ENCODE measurements at places on chromosomes 7 and 10.

GRCh38 chr7:98763441-98763840 is 106.4 kb downstream of the TMEM130 start:
- DNase-seq: no peak

- DNase-seq: no peak
Observed at GRCh38 chr10:71078454-71079145, 133.8 kb upstream of the UNC5B start.

DNA sequence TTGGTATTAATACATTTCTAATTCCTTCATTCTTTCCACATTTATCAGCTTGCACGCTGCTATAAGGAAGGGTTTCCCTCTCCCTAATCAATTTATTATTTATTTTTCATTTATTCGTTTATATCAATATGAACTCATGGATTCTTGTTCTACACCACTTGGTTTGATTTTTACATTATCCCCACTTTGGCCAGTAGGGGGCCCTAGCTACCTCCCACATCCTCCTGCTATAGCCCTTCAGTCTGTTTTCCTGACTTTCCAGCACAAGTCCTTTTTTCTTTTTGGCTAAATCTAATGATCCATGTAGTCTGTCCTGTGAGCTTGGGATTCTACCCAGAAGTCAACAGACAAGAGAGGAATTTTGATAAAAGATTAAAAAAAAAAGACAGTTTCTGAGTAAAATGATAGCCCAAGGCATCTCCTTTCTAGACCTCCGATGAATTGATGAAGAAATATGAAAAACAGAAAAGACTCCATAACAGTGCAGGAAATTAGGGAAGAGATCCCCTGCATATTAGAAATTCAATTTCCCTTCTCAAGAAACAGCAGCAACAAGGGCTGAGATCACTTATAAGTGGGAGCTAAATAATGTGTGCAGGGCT is 47.7 kb downstream of the LYZL2 start:
- no peak for DNase-seq

DNA sequence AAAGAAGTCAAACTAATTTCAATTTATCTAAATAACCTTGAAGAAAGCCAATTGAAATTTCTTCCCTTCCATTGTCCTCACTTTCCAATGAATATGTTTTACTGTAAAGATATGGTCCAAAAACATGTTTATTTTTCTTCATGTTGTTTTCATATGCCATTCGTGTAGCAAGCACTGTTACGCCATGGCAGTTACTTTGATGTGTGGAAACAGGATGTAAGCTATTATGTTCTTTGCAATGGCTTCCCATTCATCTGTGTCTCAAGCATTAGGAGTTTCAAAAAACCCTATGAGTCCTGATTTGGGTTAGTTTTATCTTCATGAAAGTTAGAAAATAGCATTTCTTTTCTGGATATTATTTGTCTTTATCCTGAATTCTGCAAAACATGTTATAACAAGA is 31.0 kb downstream of the GPR141 start:
- DNase-seq: no peak

DNA sequence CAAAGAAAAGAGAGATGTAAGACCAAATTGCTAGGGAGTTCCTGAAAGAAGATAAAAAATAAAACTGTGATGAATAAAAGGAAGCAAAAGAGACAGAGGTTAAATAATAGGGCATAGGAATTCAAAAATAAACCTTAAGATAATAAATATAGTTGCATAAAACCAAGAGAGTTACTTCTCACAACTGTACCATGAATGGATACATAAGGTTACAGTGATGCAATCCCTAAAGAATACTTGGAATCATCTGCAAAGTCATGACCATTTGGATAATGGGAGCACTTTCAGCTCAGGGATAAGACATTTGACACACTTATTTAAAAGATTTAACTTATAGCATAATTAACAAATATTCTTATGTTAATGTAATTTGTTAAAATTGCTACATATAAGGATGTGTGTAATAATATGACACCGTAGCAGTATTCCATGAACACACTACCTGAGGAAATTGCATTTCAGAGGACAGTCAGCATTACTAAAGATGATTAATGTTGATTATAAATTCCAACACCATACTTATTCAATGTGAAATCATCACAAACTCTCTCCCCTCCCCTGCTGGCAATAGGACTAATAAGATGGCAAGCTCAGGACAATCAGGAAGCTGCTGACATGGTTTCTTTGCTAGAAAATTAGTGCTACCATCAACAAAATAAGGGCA is 202.1 kb upstream of the AKR1E2 start:
- DNase-seq: no peak

- DNase-seq: no peak
Observed at GRCh38 chr10:6336016-6336415, 133.3 kb downstream of the PFKFB3 start.

DNA sequence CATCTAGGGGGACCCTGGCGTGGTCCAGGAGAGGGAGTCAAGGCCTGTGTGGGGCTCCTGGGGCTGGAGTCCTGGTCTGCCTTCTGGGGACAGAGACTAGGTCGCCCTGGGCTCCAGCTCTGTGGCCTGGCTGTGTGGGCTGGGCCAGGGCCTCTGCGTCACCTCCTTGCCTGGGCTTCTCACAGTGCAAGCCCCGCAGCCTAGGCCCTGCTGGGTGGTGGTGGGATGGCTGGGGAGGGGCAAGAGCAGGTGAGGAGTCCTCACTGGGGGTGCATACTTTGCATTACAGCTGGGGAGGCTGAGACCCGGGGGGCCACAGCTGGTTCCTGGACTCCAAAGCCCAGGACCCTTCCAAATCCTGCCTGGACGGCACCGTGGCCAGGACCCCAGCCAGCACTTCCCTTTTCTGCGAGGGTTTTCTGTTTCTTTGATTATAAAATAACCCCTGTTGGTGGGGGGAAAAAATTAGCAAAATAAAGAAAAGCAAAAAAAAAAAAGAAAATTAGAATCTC is 23.5 kb downstream of the PWWP2B start:
- no peak for DNase-seq

DNA sequence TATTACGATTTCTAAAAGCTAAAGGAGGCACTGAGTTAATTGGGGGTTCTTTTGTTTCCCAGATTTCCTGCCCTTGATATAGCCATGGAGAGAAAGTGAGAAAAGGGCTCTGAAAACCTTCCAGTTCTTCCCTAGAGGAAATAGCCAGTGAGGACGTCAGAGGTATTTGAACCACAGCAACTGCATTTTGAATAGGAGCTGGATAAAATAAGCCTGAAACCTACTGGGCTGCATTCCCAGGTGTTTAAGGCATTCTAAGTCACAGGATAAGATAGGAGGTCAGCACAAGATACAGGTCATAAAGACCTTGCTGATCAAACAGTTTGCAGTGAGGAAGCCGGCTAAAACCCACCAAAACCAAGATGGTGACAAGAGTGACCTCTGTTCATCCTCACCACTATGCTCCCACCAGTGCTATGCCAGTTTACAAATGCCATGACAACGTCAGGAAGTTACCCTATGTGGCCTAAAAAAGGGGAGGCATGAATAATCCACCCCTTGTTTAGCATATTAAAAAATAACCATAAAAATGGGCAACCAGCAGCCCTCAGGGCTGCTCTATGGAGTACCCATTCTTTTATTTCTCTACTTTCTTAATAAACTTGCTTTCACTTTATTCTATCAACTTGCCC is 85.1 kb upstream of the FRMD4A start:
- no peak for DNase-seq

DNA sequence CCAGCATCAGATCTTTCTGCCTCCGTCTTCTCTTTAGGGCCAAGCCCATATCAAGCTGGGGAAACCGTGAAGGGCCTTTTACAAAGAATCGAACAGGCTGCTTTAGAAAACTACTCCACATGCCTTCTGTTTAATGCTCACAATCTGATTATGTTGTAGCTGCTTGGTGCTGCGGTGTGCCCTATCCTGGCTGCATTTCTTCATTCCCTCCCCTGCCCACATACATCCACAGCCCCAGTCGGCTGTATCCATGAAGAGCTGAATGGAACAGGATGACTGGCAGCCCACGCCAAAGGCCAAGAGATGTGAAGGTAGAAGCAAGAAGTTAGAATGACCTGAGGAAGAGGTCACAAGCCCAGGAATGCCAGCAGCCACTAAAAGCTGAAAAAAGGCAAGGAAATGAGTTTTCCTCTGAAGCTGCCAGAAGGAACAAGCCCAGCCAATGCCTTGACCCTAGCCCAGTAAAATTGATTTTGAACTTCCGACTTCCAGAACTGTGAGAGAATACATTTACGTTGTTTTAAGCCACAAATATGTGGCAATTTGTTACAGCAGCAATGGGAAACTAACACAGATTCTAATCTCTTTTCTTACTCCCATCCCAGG is 22.2 kb downstream of the TAS2R41 start:
- DNase-seq: no peak

DNA sequence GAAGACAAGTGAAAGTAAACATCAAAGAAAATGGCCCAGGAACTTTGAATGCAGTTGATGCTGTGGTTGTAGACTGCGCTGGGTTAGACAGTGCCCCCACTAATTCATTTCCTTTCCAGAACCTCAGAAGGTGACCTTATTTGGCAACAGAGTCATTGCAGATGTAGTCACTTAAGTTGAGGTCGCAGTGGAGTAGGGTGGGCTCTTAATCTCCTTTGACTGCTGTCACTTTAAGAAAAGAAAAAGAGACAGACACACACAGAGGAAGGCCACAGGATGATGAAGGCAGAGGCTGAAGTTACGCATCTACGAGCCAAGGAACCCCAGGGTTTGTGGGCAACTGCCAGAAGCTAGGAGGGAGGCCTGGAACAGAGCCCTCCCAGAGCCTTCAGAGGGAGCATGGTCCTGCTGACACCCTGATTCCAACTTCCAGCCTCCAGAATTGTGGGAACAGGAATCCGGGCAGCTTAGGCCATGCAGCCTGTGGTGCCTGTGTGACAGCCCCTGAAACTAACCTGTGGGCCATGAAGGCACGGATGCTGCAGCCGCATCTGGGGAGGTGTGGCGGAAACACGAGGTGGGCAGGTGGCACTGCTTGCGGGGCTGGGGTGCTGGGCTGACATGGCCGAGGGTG is 107.6 kb downstream of the PRKAG2 start:
- no peak for DNase-seq

DNA sequence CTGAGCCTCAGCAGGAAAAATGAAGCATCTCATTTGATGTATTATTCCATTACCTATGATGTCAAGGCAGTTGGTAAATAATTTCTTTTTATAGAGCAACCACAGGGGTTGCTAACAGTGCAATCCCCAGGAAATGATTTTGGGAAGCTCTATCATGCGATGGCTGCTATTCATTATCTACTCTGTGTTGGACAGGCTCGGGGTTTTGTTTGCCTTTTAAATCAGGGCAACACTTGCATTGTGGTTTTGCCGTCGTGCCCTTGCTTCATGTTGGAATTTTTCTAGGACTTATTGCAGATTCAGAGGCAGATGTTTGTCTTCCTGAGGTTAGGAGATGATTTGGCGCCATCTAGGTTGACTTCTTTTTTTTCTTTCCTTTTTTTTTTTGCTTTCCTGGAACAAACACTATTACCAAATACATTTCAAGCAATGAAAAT is 128.4 kb downstream of the BICC1 start:
- no peak for DNase-seq

GRCh38 chr10:34576797-34577196 is 238.3 kb downstream of the PARD3 start:
- no peak for DNase-seq

- no peak for DNase-seq
Observed at GRCh38 chr10:60621018-60621417, 157.3 kb upstream of the CDK1 start.

GRCh38 chr10:60188548-60188947 is 201.1 kb downstream of the ANK3 start:
- no peak for DNase-seq

DNA sequence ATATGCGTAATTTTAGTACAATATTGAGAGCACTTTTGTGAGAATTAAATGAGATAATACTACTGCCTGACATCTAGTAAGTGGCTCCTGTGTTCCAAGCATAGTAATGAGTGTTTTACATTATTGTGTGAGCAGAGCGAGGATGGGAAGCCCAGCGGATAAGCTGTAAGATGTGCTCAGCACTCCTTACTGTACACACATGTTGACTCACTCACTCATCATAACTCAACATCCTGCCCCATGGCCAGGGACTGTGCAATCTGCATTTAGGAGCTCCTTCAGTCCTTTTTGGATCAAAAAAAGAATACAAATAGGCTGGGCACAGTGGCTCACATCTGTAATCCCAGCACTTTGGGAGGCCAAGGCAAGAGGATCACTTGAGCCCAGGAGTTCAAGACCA is 72.9 kb upstream of the NEBL start:
- DNase-seq: no peak

- no peak for DNase-seq
Observed at GRCh38 chr7:112665709-112666108, 124.5 kb downstream of the TMEM168 start.

GRCh38 chr7:43328336-43328735 is 215.9 kb downstream of the HECW1 start:
- no peak for DNase-seq

DNA sequence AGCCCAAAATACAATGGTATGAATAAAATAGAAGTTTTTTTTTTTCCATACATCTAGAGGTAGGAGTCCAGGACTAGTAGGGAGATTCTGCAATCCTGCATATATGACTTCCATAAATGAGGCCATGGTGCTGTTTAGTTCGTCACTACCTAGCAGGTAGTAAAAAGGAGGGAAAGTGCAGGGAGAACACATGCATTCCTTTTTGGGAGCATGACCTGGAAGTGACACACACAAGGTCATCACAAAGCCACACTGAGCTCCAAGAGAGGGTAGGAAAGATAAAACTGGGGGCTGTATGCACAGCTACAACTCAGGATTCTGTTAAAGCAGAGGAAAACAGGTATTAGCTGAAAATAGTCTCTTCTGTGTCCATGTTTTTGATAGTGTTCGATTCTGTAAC is 2.2 kb downstream of the CROT start:
- DNase-seq: no peak

GRCh38 chr10:27659786-27660185 is 85.8 kb downstream of the MKX start:
- no peak for DNase-seq

- no peak for DNase-seq
Observed at GRCh38 chr10:29496341-29497162, 138.2 kb downstream of the SVIL start.

- DNase-seq: no peak
Observed at GRCh38 chr10:18246967-18247366, 106.7 kb downstream of the CACNB2 start.

DNA sequence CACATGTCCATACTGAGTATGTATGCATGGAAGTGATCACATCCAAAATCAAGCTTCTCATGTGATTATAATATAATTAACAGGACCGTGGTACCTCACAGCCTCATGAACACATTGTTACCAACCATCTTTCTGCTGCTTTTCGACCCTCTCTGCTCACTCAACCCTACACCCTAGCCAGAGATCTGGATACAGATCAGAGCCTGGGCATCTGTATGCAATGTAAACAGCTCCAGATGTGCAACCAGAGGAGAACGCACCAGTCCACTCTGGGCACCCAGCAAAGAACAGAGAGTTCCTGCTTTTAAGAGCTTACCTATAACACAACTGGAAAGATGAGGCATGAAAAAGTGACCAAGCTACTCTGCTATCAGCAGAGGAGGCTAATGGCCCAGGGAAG is 145.1 kb downstream of the FGFR2 start:
- DNase-seq: no peak

GRCh38 chr7:37482953-37483352 is 34.3 kb upstream of the ELMO1 start:
- no peak for DNase-seq

Measured in cortex of kidney (tissue), 1 donor.